Suppressor macrophage treated with lipopolysaccharide for 4 hours (primary cell): ENCODE measurements at places on chromosomes 6 and 20.

DNA sequence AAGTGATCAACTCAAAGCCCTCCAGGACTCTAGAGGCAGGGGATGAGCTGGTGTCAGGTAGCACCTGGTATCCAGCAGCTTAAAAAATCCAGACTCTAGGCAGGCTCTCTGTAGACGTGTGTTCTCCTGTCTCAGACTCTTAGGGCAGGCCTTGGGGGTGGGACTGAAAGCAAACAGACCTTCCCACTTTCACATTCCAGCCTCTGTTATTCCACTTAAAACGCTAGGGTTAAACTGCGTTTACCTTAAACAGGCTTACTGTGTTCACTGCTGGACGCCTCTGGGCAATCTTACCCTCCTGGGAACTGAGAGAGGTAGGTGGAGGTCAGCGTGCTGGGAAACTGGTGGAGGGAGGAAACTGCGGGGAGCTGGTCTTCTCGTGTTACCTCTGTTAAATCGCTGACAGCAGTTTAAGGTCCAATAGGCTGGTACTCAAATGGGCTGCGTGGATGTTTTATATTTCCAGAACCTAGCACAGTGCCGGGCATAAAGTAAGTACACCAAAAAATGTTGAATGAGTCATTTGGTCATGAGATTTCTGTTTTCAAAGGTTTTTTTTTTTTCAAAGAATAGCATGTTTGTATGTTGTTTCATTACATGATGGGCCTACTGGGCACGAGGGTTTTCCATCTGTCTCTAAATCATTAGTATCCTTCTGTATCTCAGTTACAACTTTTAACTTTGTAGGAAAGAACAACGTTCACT, at the start of gene GCNT2:
Gene GCNT2 (plus strand): TSS at position 248 of the 705 bp plus-strand sequence. CDS start 7,561 bp downstream, outside the sequence.
- DNase-seq: no peak

- DNase-seq: no peak
Measured at GRCh38 chr20:7291323-7291943, 523.9 kb downstream of the BMP2 start.

GRCh38 chr20:43946206-43946491, 31.5 kb downstream of the TOX2 start:
- no peak for DNase-seq

- no peak for DNase-seq
Measured at GRCh38 chr20:57892471-57892870, 182.7 kb upstream of the PMEPA1 start.

DNA sequence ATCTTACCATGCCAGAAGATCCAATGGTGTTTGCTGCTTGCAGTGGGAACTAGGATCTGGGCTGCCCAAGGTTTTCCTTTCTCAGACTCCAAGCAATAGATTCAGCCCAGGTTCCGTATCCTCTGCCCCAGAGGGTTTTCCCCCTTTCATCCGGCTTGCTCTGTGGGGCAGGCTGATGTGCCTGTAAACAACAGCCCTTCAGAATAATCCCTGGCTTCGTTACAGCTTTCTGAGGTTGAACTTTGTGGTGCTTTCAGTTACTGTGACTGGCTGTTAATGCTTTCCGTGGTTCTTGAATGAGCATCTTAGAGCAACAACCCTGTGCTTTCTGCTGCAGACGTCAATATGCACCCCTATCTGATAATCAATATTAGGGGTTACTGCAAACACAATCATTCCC, 400.4 kb downstream of the BTBD3 start:
- DNase-seq: no peak

DNA sequence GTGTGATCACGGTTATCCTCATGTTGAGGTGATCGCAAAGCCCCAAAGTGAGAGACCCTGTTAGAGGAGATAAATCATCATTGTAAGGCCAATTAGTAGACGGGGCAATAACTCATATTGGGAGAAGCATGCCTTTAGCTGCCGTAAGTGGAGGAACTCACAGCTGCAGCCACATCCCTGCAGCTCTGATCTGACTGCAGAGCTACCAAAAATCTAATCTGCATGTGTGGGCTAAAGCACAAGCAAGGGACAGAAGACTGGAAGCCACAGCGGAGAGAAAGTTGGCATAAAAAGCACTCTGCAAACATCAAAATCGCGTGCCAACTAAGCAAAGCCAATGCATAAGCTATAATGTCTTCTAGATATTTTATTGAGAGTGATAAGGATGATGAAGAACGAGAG, 79.8 kb downstream of the TBC1D7 start:
- DNase-seq: no peak

GRCh38 chr6:30013291-30013922, 47.7 kb upstream of the POLR1H start:
- DNase-seq: peak; percentile 12

DNA sequence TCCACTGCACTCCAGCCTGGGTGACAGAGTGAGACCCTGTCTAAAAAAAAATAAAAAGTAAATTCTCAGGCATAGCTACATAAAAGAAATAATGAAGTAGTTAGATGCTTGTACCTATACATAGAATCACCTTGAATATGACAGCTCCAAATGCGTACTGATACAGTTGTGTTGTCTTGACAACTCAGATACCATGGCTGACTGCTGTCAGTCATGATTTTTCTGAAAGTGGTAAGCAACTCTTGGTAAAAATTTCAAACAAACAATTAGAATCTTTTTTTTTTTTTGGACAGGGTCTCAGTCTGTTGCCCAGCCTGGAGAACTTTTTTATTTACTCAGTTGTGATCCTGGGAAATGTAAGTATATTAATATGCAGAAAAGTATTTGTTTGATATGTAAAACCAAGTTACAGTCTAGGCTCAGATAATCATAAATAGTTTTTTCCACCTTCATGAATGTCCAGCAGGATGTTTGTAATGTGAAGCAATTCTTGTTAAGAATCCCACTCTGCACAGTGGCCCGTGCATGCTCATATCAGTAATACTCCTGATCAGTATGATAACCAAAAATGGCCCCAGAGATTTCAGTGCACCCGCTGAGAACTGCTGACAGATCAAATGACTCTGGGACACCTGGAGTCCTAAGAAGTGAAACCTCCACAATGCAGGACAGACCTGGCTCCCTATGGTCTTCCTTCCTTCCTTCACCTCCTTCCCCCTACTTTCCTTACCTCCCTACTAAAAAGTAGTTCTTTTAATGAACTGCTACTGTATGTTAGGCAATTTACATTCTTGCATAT, 14.0 kb upstream of the MAPK13 start:
- no peak for DNase-seq

GRCh38 chr6:29981211-29981812, 39.0 kb downstream of the HLA-A start:
- no peak for DNase-seq

- DNase-seq: no peak
Measured at GRCh38 chr20:60095456-60095855, 137.2 kb downstream of the CDH26 start.

GRCh38 chr6:54377776-54378175, 69.5 kb downstream of the TINAG start:
- DNase-seq: no peak

DNA sequence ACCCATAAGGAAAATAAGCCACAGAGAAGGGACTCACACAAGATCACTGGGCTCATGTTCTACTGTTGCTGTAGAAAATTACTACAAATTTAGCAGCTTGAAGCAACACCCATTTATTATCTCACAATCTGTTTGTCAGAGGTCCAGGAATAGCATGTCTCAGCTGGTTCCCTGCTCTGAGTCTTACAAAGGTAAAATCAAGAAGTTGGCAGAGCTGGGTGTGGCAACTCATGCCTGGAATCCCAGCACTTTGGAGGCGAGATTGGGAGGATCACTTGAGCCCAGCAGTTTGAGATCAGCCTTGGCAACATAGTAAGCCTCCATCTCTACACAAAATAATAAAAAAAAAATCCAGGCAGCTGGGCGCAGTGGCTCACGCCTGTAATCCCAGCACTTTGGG, 28.5 kb upstream of the ZNF831 start:
- no peak for DNase-seq

DNA sequence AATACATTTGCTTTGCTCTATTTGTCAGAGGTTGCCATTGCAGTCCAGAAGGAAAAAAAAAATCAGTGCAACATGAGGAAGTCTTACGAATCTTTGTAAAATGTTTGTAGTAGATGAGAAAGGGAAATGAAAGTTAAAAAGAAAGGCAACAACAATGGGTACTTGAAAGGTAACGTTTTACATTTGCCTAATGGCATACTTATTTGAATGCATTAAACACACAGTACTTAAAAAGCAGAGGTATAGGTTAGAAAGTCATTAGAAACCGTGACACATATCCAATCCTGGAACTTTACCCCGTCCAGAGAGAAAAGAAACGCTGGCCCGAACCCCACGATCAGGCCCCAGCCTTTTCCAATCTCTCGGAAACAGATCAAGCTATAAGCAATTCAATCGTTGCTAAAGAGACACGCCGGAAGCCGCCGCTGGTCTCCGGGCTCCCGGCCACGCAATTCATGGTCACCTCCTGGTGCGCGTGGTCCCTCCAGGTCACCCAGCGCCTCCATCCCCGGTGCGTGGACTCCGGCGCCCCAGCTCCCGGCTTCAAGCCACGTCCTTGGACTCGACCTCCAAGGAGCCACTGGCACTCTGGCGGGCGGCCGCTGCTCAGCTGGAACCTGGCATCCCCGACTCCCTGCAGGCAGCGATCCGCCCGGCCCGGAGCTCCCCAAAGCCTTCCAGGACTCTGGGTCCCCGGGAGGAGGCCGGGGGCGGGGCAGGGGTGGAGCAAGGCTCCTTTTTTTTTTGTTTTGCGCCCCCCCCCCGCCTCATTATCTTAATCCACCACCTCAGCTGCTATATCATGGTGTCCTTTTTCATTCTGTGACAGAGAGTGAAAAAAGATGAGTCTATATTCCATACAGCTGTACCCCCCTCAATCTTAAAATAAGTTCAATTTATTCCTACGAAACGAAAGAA, at the start of gene SLC18B1:
Gene SLC18B1 (minus strand): TSS at position 687 of the 918 bp plus-strand sequence. CDS start 181 bp downstream, at position 506.
- peak; percentile 51 for DNase-seq

GRCh38 chr6:134145786-134146185, 93.4 kb upstream of the SLC2A12 start:
- peak; percentile 11 for DNase-seq

GRCh38 chr20:57122536-57123489, 143.6 kb downstream of the BMP7 start:
- no peak for DNase-seq

- DNase-seq: no peak
Measured at GRCh38 chr6:107533415-107534059, 43.6 kb downstream of the SOBP start.

- no peak for DNase-seq
Measured at GRCh38 chr20:37943501-37944455, 40.9 kb downstream of the VSTM2L start.

DNA sequence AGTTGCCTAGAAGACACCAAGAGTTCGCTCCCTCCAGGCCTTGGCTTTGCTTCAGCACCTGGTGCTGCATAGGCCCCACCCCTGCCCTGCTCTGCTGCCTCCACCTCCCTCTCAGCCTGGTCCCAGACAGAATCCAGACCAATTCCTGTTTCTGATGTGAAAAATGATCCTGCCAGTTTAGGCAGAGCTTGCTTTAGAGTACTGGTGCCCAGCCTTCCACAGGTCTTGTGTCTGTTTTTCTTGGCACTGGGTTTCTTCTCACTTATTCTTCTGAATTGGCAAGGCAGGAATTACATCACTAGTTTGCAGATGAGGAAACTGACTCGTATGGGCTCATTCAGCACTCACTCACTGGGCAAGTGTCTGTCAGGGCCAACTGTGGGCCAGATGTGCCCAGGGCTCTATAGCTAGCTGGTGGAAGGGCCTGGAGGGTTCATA, 53.0 kb downstream of the HLA-A start:
- peak; percentile 62 for DNase-seq

GRCh38 chr6:160137989-160138835, 16.6 kb downstream of the SLC22A1 start:
- peak; percentile 41 for DNase-seq

DNA sequence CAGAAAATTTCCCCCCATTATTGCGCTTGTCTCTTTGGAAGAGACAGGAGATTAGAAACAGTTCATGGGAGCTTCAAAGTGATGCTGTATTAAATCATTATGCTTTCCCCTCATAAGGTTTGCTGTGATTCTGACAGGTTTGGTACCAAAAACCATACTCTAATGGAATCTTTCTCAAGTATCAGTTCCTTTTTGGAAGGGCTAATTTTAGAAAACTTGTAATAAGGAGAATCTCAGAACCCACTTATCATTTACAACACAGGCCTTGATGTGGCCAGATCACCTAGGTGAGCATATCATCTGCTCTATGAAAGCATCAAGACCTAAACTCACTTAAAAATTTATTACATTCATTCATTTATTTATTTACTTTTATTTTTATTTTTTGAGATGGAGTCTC, 51.2 kb downstream of the TP53INP2 start:
- no peak for DNase-seq

DNA sequence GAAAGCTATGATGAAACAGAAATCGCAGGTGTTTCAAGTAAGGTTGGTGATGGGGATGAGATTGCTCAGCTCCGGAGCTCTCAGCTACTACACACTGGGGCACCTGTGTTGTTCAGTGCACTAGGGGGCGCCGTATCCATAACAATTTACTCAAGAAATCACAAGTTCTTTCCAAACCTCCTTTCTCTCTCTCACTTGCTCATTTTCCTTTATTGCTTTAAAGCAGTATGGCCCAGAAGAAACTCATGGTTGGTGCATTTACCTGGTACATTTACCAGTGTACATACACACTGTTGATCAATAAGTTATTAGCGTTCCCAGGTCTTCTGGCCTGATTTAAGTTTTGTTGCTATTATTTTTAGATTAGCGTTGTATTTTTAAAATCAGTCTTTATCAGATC, 235.2 kb upstream of the TAB2 start:
- DNase-seq: peak; percentile 74

DNA sequence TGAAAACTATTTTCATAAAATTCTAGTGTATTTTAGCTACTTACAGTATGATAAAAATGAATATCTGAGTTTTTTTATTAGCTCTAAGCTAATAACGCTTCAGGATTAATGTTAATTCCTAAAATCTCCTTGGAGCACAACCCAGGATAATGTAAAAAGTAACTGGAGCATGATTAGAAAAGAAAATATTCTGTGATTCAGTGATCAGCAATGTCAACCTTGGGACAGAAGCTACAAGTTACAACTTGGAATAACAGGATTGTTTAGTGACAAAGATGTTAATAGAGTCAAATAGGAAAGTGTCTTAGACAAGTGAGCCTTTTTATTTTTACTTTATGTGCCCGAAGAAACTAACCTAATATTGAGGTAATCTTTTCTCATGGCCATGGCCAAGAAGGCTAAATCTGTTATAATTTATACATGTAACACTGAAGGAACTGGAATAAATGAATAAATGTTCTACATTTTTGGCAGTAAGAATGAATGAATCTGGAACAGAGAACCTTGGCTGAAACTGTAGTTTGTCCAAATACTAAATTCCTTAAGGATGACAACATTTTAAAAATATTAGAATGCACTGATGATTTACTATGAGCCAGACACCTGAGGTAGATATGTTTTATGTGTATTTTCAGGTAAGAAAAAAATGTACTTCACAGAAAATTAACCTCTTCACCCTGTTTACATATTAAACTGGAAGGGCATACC, 994.0 kb downstream of the GRIK2 start:
- DNase-seq: no peak

GRCh38 chr20:11156922-11157321, 483.1 kb upstream of the JAG1 start:
- DNase-seq: no peak

- peak; percentile 53 for DNase-seq
Measured at GRCh38 chr20:47382746-47383415, 26.4 kb upstream of the ZMYND8 start.
